Esophagus (tissue), 2 donors: ENCODE measurements at places on chromosomes 7 and 10. TPM values are rescaled to one million over a fixed set of nuclear protein-coding genes. Genes with fewer than 3 reads are reported as not detected.

The UCN3 gene
- not detected for polyA plus RNA-seq

The C10orf53 gene
- polyA plus RNA-seq, result not detected

The PRKAR2B gene
- 6.5 TPM for polyA plus RNA-seq

The UPK3B gene
- 63.9 TPM for polyA plus RNA-seq

The SYCE1 gene
- 2.2 TPM for polyA plus RNA-seq

The MRLN gene
- not detected for polyA plus RNA-seq

The CACNB2 gene
- polyA plus RNA-seq, result 5.1 TPM

The CACNA2D1 gene
- 0.90 TPM for polyA plus RNA-seq

The LRRD1 gene
- polyA plus RNA-seq, result not detected

The YWHAG gene
- 53.3 TPM for polyA plus RNA-seq

The PLA2G12B gene
- not detected for polyA plus RNA-seq

The XRCC2 gene
- 2.0 TPM for polyA plus RNA-seq

The CALML3 gene
- 330 TPM for polyA plus RNA-seq

The UFSP1 gene
- polyA plus RNA-seq, result 3.9 TPM

The PNLIP gene
- 0.37 TPM for polyA plus RNA-seq

The SCART1 gene
- polyA plus RNA-seq, result 0.31 TPM

The ZNF804B gene
- polyA plus RNA-seq, result not detected

The PDK4 gene
- 13.3 TPM for polyA plus RNA-seq

The ASCC1 gene
- 4.7 TPM for polyA plus RNA-seq

The CAV2 gene
- polyA plus RNA-seq, result 13.9 TPM

The SPDYE2B gene
- not detected for polyA plus RNA-seq

The LRRN3 gene
- polyA plus RNA-seq, result 0.06 TPM

The ZSWIM8 gene
- 156 TPM for polyA plus RNA-seq

The GRID1 gene
- polyA plus RNA-seq, result 0.32 TPM

The CTTNBP2 gene
- 11.7 TPM for polyA plus RNA-seq

The NUTM2E gene
- polyA plus RNA-seq, result not detected

The IFRD1 gene
- polyA plus RNA-seq, result 25.1 TPM

The DKK1 gene
- 0.41 TPM for polyA plus RNA-seq

The ODAD2 gene
- 0.12 TPM for polyA plus RNA-seq

The NKX2-3 gene
- 0.14 TPM for polyA plus RNA-seq

The DPYSL4 gene
- polyA plus RNA-seq, result 0.26 TPM

The TMEM229A gene
- polyA plus RNA-seq, result not detected

The PTPRZ1 gene
- 13.3 TPM for polyA plus RNA-seq

The GHITM gene
- polyA plus RNA-seq, result 144 TPM

The DRGX gene
- not detected for polyA plus RNA-seq

The CDC14C gene
- not detected for polyA plus RNA-seq

The PSPH gene
- 8.6 TPM for polyA plus RNA-seq

The CDH23 gene
- 1.6 TPM for polyA plus RNA-seq

The HOXA11 gene
- polyA plus RNA-seq, result not detected

The CHRM2 gene
- 0.04 TPM for polyA plus RNA-seq

The CRPPA gene
- polyA plus RNA-seq, result 0.12 TPM
